ENCODE measurements at places on chromosomes 12 and 14.

GRCh38 chr12:65949009-65949623 lies 124.8 kb downstream of the HMGA2 start:
- no peak for DNase-seq

- peak; percentile 60 for DNase-seq
Observed at GRCh38 chr12:48454667-48455066, 17.7 kb upstream of the ANP32D start.

DNA sequence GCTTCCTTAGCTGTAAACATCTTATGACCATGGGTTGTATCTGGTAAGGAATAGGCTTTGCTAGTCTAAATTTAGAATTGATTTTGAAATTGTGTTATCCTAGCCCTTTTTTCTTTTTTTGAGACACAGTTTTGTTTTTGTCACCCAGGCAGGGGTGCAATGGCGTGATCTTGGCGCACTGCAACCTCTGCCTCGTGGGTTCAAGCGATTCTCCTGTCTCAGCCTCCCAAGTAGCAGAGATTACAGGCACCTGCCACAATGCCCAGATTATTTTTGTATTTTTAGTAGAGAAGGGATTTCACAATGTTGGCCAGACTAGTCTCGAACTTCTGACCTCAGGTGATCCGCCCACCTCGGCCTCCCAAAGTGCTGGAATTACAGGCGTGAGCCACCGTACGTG lies 2.4 kb upstream of the TUBA1B start:
- DNase-seq = no peak

DNA sequence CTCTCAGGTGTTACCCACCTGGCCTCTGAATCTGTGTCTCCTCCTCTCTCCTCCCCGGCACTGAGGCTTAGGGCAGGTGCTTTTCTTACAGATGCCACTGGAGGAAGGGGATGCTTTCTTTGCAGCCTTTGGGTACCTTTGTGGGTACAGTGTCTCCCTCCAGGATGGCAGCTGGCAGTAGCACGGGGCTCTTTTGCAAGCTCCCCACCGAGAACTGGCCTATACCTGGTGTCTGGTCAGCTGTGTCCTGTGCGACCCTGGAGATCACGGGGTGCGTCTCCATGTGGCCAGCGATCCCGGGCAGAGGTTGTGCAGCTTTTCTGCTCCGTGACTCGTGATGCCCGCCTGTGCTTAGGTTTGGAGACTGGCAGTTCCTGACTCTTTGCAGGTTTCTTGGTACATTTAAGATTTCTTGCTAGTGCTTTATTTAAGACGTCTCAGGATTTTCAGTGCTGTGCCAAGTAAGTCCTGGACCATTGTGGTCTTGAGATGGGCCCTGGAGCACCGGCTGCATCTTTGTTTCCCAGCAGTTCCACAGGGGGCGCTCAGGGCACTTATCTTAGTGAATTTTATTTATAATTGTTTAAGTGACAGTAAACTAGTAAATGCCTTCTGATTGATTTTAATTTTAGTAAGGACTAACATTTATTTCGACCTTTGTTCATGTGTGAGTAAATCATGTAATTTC lies 68.9 kb downstream of the DDX51 start:
- peak; percentile 20 for DNase-seq

GRCh38 chr14:39406560-39406959 lies 25.7 kb downstream of the FBXO33 start:
- no peak for DNase-seq

GRCh38 chr12:101933866-101934514 lies 56.6 kb downstream of the DRAM1 start:
- no peak for DNase-seq

GRCh38 chr14:58749066-58749669 lies 111.4 kb downstream of the DACT1 start:
- DNase-seq = peak; percentile 96

DNA sequence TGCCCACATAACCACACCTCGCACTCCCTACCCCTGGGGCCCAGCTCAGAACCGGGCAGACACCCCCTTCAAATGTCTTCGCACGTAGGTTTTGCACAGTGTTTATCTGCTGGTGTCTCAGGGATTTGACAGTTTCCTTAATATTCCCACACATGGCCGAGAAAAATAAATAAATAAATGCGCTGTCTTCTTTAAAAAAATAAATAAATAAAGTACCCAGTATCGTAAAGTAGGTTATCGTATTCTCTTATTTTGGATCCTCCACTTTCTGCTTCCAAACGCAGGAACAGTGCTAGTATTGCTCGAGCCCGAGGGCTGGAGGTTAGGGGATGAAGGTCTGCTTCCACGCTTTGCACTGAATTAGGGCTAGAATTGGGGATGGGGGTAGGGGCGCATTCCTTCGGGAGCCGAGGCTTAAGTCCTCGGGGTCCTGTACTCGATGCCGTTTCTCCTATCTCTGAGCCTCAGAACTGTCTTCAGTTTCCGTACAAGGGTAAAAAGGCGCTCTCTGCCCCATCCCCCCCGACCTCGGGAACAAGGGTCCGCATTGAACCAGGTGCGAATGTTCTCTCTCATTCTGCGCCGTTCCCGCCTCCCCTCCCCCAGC lies 710 bp upstream of the FOS start:
- no peak for DNase-seq

DNA sequence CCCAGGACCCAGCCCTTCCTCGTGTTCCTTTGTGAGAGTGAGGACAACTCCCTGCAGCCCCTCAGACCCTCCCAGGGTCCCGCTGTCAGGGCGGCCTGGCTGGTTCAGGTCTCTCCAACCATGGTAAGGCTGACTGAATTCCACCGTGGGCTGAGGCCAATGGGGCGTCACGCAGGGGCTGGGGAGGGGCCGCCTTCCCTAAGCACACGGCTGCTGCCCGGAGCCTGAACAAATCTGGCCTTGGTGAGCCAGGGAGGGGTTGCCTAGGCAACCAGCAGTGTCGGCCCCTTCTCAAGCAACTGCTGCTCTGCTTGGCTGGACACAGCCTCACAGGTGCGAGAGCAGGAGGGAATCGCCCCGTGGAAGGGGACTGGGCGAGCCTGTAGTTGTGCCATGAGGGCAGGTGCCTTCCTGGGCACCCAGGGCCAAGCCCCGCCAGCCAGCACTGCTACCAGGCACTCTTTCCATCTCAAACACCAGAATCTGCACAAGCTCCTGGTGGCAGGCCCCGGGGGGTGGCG lies 37.0 kb upstream of the GALNT9 start:
- no peak for DNase-seq

- no peak for DNase-seq
Observed at GRCh38 chr12:49664591-49665239, 41.4 kb downstream of the PRPF40B start.

- DNase-seq = no peak
Observed at GRCh38 chr14:74347795-74348100, 523 bp upstream of the VRTN start.

DNA sequence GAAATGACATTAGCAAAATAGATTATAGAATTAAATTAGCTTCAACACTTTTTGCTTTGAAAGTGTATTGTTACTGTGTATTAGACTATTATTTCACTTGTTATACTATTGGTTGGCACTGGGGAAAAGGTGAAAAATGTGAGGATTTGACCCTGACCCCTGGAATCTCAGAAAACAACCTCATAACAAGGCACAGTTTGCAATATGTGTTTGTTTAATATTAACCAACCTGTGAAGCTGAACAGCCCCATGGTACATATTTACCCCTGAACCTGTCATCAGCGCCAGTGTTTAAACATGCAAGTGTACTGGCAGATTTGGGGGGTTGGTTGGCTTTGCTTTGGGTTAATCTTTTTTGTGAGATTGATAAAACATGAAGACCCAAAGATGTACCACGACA lies 11.7 kb downstream of the SLC38A4 start:
- no peak for DNase-seq

- no peak for DNase-seq
Observed at GRCh38 chr12:111995782-111996480, 17.0 kb downstream of the TMEM116 start.

GRCh38 chr12:70706611-70707010 lies 69.4 kb upstream of the PTPRB start:
- DNase-seq = no peak

DNA sequence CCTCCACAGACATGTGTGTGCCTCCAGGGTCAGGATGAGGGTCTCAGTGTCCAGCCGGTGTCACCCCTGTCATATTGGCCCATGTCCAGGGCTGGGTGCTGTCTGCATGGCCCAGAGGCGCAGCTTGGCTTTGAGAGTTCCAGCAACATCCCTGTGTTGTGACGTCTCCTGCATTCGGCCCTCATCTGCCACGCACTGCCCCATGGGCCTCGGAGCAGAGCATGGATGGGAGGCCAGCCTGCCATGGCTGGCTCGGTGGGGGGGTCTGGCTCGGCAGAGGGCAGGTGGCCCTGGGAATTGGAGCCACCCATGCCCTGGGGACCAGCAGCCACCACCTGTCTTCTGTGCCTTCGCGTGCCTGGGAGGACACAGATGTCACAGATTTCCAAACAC lies 10.8 kb upstream of the TEX22 start:
- DNase-seq = no peak

DNA sequence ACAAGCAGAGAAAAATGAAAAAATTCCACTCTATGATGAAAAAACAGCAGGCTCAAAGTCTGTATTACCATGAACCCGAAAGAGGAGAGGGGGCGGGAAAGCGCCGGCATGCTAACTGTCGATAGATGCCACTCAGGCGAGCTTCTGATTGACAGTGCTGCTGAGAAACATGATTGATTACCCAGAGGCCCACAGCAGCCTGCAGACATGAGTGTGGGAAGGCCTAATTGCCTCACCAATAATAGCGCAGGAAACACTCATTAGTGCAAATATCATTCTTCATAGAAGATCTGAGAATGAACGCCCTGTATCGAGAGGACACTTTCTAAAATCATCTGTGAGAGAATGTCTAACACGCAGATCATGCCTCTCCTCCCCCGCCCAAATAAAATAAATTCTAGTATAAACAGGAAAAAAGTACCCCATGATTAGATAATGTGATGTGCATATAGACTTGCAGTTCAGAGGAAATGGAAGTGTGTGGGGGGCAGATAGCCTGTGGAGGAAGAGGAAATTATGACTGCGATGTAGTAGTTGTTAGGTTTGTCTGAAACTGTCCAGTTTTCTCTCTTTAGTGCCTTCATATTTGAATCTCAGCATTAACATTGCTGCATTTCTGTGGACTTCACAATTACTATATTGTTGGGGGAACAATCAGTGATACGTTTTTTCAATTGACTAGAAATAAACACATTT lies 15.6 kb downstream of the TPH2 start:
- no peak for DNase-seq

DNA sequence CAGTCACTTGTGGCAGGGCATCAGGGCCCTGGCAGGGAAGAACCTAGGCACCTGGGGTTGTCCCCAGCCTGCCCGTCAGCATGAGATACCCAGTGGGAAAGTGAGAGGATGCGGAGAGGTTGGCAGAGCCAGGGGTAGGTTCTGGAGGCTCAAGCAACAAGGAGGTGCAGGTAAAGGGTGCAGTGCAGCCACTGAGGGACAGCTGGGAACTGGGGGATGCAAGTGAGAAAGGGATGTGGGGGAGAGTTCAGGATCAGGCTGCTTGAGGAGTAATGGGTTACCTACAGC lies 18.7 kb downstream of the VASH1 start:
- no peak for DNase-seq

DNA sequence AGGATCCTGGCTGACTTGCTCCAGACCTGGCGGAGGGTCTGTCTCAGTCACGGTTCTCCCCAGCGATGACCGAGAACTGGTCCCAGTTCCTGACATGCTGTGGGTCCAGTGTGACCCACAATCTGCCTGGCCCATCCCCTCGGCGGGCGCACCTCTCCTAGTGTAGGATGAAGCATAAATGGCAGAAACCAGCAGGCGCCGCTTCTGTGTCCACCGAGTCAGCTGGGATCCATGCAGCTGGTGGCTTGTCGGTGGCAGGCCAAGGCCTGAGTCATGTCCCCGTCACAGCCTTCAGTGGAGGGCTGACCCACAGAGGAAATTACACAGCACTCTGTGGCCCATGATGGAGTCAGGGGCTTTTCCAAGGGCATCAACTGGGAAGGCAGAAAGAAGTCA lies 38.5 kb downstream of the NFKBIA start:
- DNase-seq = no peak

- DNase-seq = no peak
Observed at GRCh38 chr12:66624806-66625205, 54.1 kb downstream of the GRIP1 start.

DNA sequence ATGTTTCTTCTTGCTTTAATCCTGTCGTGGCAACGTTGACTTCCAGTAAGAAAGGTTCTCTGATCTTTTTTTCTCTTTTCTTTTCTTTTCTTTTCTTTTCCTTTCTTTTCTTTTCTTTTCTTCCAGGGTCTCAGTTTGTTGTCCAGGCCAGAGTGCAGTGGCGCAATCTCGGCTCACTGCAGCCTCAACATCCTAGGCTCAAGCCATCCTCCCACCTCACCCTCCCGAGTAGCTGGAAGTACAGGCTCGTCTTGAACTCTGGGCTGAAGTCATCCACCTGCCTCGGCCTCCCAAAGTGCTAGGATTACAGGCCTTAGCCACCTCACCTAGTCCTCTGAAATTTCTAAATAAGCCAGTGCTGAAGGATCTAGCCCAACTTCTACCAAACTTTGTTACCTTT lies 1.3 kb upstream of the MAP3K9 start:
- no peak for DNase-seq

DNA sequence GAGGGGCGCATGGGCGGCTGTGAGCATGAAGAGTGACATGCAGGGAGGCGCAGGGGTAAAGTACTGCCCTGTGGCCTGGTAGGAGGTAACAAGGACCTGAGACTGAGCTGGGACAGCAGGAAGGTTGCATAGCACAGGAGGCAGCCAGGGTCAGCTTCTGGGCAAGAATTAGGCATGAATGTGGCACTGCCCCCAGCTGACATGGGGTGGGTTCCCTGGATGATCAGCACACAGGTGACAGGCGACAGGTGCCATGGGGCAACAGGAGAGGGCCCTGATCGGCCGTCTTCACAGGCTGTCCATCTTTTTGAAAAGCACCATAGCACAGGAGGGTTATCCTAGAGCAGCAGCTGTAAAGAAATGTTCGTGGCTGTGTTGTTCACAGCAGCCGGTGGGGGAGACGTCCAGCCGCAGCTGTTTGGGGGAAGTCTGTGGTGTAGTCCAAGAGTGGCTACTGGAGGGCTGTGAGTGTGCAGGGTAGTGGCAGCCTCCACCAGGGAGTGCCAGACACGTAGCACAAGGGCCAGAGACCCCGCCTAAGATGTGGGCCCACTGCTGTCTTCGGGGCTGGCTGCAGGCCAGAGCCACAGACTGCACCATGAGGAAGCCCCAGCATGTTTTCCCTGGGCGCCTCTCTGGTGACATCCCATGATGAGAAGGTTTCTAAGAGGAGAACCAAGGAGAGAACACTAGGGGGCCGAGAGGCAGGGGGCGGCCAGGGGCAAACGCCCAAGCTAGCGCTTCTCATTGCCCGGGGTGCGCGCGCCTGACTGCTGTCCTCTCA lies 8.4 kb downstream of the CLBA1 start:
- no peak for DNase-seq

GRCh38 chr14:92058006-92058917 lies 18.4 kb upstream of the TRIP11 start:
- no peak for DNase-seq

DNA sequence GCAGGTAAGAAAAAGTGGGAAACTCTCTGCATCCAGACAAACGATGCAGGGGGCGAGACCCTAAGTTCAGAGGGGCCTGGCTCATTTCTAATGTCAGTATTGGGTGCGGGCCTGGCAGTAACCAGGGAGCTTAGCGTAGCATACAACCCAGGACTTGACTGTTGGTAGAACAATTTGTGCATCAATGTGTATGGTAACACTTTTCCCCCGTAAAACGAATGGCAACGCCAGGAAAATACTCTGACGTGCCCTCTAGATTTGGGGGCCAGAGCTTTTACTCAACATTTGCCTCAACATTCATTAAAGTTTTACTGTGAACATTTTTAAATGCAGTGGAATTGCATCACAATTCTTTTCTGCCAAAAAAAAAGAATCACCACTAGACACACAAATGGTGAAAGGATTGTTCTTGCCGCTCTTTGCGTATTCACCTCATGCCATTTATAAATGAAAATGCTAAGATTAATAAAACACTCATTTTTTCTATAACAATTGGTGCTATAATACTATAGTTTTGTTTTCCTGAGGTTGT lies 867 bp downstream of the RHOJ start:
- DNase-seq = no peak

Data from iris pigment epithelial cell (primary cell).